ENCODE measurements at places on chromosomes 1 and 21.

- no peak for DNase-seq
These were observed 2.1 kb downstream of the HEATR1 start for GRCh38 chr1:236602171-236602570.

- no peak for DNase-seq
These were observed 716 bp upstream of the MTARC1 start for GRCh38 chr1:220786057-220786336.

- no peak for DNase-seq
These were observed 52.7 kb downstream of the MIGA1 start for GRCh38 chr1:77831976-77832711.

DNA sequence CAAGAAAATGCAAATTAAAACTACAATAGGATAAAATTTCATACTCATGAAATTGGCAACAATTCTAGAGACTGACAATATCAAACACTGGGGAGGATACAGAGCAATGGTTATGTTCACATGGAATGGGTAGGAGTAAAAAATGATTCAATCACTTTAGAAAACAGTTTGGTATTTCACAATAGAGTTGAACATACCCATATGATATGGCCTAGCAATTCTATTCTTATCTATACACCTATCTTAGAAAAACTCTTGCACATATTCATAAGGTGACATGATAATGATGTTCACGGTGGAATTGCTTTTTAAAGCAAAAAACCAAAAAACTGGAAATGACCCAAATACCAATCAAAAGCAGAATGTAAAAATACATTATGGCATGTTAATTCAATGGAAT, 28.7 kb downstream of the PHC2 start:
- no peak for DNase-seq

GRCh38 chr1:110254604-110255391, 44.7 kb downstream of the KCNC4 start:
- no peak for DNase-seq

DNA sequence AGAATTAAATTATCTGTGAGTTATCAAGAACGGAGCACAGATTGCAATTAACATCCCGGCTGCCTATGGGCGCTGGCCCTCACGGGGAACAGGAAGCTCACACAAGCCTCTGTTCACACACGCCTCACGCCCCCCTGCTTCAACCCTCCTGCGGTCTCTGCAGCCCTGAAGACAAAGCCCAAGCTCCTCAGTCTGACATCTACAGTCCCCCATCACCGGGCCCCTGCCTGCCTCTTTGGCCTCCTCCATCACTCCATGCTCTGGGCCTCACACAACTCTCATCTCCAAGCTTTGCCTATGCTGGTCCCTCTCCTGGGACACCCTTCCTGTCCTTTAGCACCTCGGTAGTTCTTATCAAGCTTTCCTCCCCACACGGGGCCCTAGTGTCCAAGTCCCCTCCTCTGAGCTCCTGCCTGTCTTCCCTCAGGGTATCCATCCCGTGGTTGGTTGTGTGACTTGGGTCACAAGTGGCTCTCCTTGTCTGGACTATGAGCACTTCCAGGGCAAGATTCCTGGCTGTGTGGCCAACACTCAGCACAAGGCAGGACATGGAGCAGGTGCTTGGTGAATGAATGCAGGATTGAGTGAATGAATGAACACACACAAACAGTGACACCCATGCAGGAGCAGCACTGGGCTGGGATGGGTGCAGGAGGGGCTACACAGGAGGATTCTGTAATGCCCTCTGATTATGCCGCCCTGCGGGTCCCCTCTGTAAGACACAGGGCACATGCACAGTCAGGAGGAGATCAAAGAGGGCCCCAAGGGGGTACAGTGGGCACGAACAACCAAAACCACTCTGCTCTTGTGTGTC, 116.1 kb downstream of the DMRTB1 start:
- DNase-seq, result no peak

All from DMS 273 treated with DMSO at 0.1 percent for 48 hours (cell line).